ENCODE measurements at places on chromosomes 1 and 21. TPM values are rescaled to one million over a fixed set of nuclear protein-coding genes. Genes with fewer than 3 reads are reported as not detected.

Gene PPCS
- 51.8 TPM for total RNA-seq

Gene PANK4
- total RNA-seq: 30.0 TPM

DNA sequence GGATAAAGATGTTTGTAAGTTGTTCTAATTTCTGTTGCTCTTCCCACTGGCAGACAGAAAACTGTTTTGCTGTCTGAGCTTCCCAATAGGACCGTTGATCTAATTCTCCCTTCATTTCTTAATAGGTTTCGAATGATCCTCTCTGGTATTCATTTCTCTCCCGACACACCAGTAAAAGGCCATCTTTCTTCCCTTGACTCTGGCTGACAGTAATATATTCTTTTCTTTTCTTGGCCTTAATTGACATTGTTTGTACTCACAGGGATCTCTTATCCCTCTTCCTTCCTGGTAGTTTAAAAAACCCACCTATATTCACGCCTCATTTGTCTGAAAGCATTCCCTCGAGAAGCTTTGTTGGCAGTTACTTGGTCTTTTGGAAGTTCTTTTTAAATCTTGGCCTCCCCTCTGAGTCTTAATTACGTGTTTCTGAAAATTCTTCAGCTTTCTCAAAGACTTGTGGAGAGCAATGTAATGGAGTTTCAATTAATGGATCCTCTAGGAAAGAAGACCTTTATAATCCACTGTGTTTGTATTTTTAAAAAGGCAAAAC lies 40.3 kb downstream of the MAP10 start:
- DNase-seq: no peak

DNA sequence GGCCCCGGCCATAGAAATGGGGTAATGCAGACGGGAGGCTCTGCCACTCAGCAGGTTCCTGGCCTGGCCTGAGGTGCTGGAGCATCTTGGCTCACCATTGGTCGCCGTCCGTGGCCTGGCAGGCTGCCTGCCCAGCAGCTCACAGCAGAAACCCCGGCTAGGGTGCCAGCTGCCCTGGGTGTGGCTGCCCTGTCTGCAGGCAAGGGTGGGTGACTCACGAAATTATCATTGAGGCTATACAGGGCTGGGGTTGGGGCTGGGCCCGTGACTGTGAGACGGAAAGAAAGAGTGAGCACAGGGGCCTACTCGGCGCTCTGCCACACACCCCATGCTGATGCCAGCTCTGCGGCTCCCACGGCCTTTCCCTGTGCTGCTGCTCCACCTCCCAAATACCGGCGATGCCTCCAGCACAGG lies 8.0 kb upstream of the PKP1 start:
- peak; percentile 97 for DNase-seq

Gene PGM1
- total RNA-seq: 103 TPM
